ENCODE measurements at places on chromosomes 2 and 18. TPM values are rescaled to one million over a fixed set of nuclear protein-coding genes. Genes with fewer than 3 reads are reported as not detected.

Gene PRKCE
- 6.6 TPM for total RNA-seq

Gene ASB18
- total RNA-seq: 0.16 TPM

Gene FSIP2
- total RNA-seq: 0.10 TPM

Gene GAD1
- total RNA-seq: not detected

Gene SPDYA
- 0.31 TPM for total RNA-seq

Gene ALPI
- not detected for total RNA-seq

Gene GPR55
- total RNA-seq: not detected

Gene MAL
- total RNA-seq: 2.4 TPM

Gene KCNIP3
- 2.9 TPM for total RNA-seq

Gene SEH1L
- 29.9 TPM for total RNA-seq

Gene PTRHD1
- total RNA-seq: 32.1 TPM

Gene LRRTM1
- total RNA-seq: not detected

Gene EMILIN2
- total RNA-seq: 5.9 TPM

Gene FAM237A
- total RNA-seq: not detected

Gene TTC39C
- 1.8 TPM for total RNA-seq

Gene TMEM178A
- total RNA-seq: 0.42 TPM

Gene UGT1A5
- not detected for total RNA-seq

Gene ANKRD29
- total RNA-seq: 2.8 TPM

Gene THUMPD2
- 4.6 TPM for total RNA-seq

Gene SKA1
- total RNA-seq: 0.16 TPM

Gene ANKRD30BL
- total RNA-seq: not detected

Gene GAL3ST2
- total RNA-seq: not detected

Gene UGT1A7
- not detected for total RNA-seq

Gene IL1B
- not detected for total RNA-seq

Gene IL1RL1
- 0.82 TPM for total RNA-seq

Gene G6PC2
- not detected for total RNA-seq

Gene PSME4
- total RNA-seq: 247 TPM

Gene RAPGEF4
- total RNA-seq: 1.6 TPM

Gene CNRIP1
- 6.7 TPM for total RNA-seq

Gene KATNAL2
- total RNA-seq: 0.27 TPM

Gene SAP130
- 10.6 TPM for total RNA-seq

Gene HMSD
- total RNA-seq: not detected

Gene TNFRSF11A
- total RNA-seq: not detected

Gene IGFBP2
- total RNA-seq: 14.3 TPM

Gene EVX2
- total RNA-seq: not detected

Gene NOSTRIN
- total RNA-seq: 5.1 TPM

Gene LOXHD1
- not detected for total RNA-seq

Gene PSMA8
- total RNA-seq: not detected

Gene HNMT
- 21.5 TPM for total RNA-seq

Gene GKN2
- not detected for total RNA-seq

Gene GPR148
- total RNA-seq: not detected

Gene IL36G
- not detected for total RNA-seq

Gene ST8SIA5
- total RNA-seq: 7.7 TPM

Gene SLC9A4
- not detected for total RNA-seq

Gene GPR39
- total RNA-seq: not detected

Gene ATRAID
- total RNA-seq: 203 TPM

Gene HOXD13
- not detected for total RNA-seq

Gene CCDC141
- 1.5 TPM for total RNA-seq

Gene RESP18
- not detected for total RNA-seq

Gene SOX11
- not detected for total RNA-seq

Gene TACR1
- total RNA-seq: 0.42 TPM

Gene ARMC9
- 7.2 TPM for total RNA-seq

Gene OTX1
- not detected for total RNA-seq

Gene ARHGEF33
- total RNA-seq: 0.07 TPM

Gene SERPINB3
- not detected for total RNA-seq

Measured in gastrocnemius medialis (tissue), 4 donors.